A673 (cell line): ENCODE measurements at places on chromosomes 1 and 21. TPM values are rescaled to one million over a fixed set of nuclear protein-coding genes. Genes with fewer than 3 reads are reported as not detected.

- no peaks in the 10 kb centered on the region for H3K4me1 ChIP-seq
- H3K4me3 ChIP-seq = no peak overlapping the region
- H3K27ac ChIP-seq = no peak overlapping the region
- H3K36me3 ChIP-seq = no peaks in the 10 kb centered on the region
Observed at GRCh38 chr21:33109574-33110339, 39.8 kb downstream of the OLIG1 start.

Gene TNNT2
- total RNA-seq = 0.90 and 2.3 TPM in 2 replicates

DNA sequence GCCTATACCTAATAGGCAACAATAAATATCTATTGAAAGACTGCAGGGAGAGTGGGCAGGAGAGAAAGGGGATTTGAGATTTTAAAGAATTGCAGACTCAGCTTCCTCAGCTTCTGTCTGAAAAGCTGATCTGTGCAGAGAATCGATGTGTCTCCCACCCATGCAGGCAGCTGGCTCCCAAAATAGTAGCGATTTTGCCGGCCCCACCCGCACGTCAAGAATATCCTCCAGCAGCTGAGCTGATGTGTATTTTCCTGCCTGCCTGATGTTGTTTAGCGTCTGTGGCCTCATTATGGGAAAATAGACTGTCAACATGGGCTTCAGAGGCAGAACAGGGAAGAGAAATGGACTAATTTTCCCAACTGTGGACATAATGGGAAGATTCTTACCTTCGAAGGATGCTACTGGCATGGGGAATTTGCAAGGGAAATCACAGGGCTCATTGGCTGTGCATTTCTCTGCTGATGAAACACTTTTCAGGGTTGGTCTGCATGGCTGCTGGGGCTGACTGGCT is 699.8 kb downstream of the PTPRU start:
- H3K27me3 ChIP-seq = no peaks in the 10 kb centered on the region
- H3K36me3 ChIP-seq = no peaks in the 10 kb centered on the region
- no peak overlapping the region for H3K27ac ChIP-seq

Gene SPRR2A
- total RNA-seq = not detected in 2 replicates

Gene LY9
- total RNA-seq = not detected in 2 replicates

DNA sequence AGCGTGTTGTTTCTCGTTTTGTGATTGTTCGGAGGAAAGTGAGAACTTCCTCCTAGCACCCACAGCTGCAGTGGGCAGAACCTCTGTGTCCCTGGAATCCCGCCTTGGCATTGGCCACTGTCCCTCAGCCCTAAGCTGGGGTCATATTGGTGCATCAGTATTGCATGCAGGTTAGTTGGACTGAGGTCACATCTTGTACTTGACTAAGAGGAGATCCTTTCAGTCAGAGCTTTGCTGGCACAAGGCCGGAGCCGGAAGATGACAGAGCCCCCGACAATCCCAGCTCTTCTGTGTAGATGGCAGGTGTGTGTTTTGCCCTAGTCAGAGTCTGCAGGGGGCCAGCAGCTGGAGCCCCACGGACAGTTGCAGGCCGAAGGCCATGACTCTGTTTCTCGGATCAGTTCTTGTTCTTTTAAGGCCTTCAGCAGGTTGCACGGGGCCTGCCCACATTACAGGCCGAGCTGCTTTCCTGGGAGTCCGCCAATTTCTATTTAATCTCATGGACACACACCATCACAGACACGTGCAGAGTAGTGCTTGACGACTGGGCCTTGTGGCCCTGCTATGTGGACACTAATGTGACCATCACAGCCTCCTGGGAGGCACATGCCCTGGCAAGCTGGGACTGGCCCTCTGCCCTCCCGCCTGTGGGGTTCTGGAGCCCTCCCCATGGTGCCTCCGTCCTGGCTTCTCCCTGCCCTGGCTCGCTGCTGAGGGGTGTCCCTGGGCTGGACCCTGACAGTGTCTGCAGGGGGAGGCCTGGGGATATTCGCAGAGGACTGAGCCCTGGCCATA is 14.9 kb downstream of the SNAP47 start:
- no peak overlapping the region for H3K27ac ChIP-seq
- no peak for DNase-seq
- H3K4me1 ChIP-seq = no peaks in the 10 kb centered on the region

Gene RGS4
- 23.8 and 24.2 TPM in 2 replicates for total RNA-seq

DNA sequence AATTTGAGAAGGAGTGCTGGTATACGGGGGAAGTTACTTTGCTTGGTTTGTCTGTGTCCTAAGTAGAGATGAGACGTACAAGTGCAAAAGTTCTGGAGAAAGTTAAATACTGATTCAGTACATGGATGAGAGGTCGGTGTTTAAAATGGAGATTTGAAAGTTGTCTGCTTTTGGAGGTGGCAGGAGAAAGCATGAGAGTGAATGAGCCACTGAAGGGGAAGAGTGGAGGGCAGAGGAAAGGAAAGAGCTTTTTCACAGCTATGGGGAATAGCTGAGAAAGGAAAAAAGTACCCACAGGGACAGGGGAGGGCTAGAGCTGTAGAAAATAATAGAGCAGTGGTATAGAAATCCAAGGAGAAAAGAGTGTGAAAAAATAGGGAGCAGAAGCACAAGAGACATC is 18.1 kb upstream of the CGN start:
- H3K4me1 ChIP-seq = peaks cover 19% of the 10 kb centered on the region
- no peak for DNase-seq
- no peak overlapping the region for H3K27ac ChIP-seq
- H3K27me3 ChIP-seq = no peaks in the 10 kb centered on the region

Gene TMEM61
- total RNA-seq = not detected in 2 replicates
